PC-9 (cell line): ENCODE measurements at places on chromosomes 5 and 9. TPM values are rescaled to one million over a fixed set of nuclear protein-coding genes. Genes with fewer than 3 reads are reported as not detected.

GRCh38 chr9:135144581-135145170 is 57.2 kb downstream of the OLFM1 start:
- DNase-seq, result no peak

DNA sequence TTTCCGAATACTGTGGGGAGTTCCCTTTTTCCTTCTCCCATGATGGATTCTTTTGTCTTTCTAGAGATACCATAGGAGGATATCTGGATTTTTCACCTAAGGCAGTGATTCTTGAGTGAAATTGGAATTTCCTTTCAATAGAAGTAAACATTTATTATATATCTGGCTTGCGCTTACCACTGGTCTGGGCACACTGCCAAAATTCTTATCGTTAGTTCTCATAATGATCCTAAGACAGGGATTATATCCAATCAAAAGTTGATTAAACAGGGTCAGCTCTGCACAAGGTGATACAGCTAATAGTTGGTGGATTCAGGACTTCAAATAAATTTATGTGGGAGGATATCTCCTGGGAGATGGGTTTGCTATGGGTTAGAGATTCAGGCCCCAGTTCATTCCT is 9.6 kb downstream of the TLE4 start:
- DNase-seq, result no peak

GRCh38 chr5:82349652-82350051 is 71.5 kb upstream of the RPS23 start:
- DNase-seq, result no peak

GRCh38 chr9:96150324-96151227 is 151.4 kb downstream of the HSD17B3 start:
- DNase-seq, result no peak

SVEP1 gene
- 2.9 and 3.3 TPM in 2 replicates for total RNA-seq

- no peak for DNase-seq
Observed at GRCh38 chr5:128684961-128685360, 146.9 kb upstream of the FBN2 start.
